ENCODE measurements at places on chromosomes 7 and 10. TPM values are rescaled to one million over a fixed set of nuclear protein-coding genes. Genes with fewer than 3 reads are reported as not detected.

GRCh38 chr7:927031-927671 is 27.3 kb downstream of the ADAP1 start:
- no peak overlapping the region for H3K4me3 ChIP-seq
- H3K36me3 ChIP-seq: no peaks in the 10 kb centered on the region
- peak overlapping the region; percentile 2 for H3K27ac ChIP-seq
- H3K4me1 ChIP-seq: peaks cover 3% of the 10 kb centered on the region
- H3K27me3 ChIP-seq: no peaks in the 10 kb centered on the region
- no peak for DNase-seq

DNA sequence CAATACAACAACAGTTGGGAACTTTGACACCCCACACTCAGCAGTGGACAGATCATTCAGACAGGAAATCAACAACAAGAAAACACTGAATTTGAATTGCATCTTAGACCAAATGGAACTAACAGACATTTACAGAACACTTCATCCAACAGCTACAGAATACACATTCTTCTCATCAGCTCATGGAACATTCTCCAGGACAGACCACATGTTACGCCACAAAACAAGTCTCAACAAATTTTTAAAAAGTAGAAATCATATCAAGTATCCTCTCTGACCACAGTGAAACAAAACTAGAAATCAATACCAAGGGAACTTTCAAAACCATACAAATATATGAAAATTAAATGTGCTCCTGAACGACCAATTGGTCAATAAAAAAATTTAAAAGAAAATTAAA is 212.3 kb downstream of the DNAJC1 start:
- H3K4me3 ChIP-seq: no peak overlapping the region
- DNase-seq: no peak
- no peaks in the 10 kb centered on the region for H3K4me1 ChIP-seq
- H3K27me3 ChIP-seq: no peaks in the 10 kb centered on the region
- no peak overlapping the region for H3K27ac ChIP-seq

EN2 gene
- not detected for total RNA-seq

- H3K4me1 ChIP-seq: peaks cover 6% of the 10 kb centered on the region
- H3K36me3 ChIP-seq: no peaks in the 10 kb centered on the region
Measured at GRCh38 chr10:34222359-34222758, 592.7 kb downstream of the PARD3 start.

DNA sequence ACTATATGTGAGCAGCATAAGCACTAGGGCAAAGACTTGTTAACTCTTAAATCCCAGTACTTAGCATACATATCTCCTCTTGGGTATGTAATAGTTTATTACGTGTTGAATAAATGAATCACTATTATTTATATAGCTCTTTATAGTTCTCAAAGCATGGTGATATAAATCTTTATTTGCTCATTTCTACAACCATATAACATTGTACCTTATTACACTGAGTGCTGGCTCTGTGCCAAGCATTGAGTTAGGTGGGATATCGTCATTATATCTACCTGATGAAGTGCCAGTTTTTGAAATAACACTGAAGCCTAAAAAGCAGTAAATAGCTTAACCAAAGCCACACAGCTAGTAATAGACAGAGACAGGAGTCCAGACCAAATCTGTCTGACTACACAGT is 27.9 kb downstream of the AHR start:
- no peak overlapping the region for H3K27ac ChIP-seq
- no peaks in the 10 kb centered on the region for H3K4me1 ChIP-seq
- no peak overlapping the region for H3K4me3 ChIP-seq
- DNase-seq: no peak

- peak; percentile 77 for DNase-seq
- H3K27ac ChIP-seq: peak overlapping the region; percentile 100
- H3K36me3 ChIP-seq: no peaks in the 10 kb centered on the region
- peaks cover 47% of the 10 kb centered on the region for H3K4me1 ChIP-seq
- H3K27me3 ChIP-seq: no peaks in the 10 kb centered on the region
- peak overlapping the region; percentile 58 for H3K4me3 ChIP-seq
Measured at GRCh38 chr7:112449353-112449752, 907 bp upstream of the IFRD1 start.

GRCh38 chr10:119633538-119634218 is 17.5 kb upstream of the BAG3 start:
- H3K27ac ChIP-seq: no peak overlapping the region
- no peaks in the 10 kb centered on the region for H3K36me3 ChIP-seq
- H3K27me3 ChIP-seq: no peaks in the 10 kb centered on the region
- no peak overlapping the region for H3K4me3 ChIP-seq
- no peak for DNase-seq

SPDYE11 gene
- total RNA-seq: not detected

- no peaks in the 10 kb centered on the region for H3K27me3 ChIP-seq
- no peaks in the 10 kb centered on the region for H3K36me3 ChIP-seq
- no peak for DNase-seq
- H3K4me1 ChIP-seq: no peaks in the 10 kb centered on the region
- no peak overlapping the region for H3K4me3 ChIP-seq
- no peak overlapping the region for H3K27ac ChIP-seq
Measured at GRCh38 chr7:16084875-16085274, 336.5 kb downstream of the CRPPA start.

TLX1 gene
- total RNA-seq: 7.0 TPM

DNA sequence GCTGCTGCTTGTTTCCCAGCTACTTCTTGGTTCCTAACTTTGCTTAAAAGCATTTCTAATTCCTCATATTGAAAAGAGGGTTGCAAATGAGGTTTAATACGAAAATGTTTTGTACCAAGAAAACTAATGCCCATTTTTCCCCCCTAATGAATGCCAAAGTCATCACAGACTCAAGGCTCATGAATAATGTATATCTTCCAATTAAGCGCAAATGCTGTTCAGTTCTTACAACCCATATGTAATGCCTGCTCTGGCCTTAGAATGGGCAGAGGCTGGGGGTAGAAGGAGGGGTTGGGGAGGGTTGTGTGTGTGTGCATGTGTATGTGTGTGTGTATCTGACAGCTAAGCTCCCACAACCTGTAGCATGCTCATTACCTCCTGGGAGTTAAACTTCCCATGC is 901.7 kb downstream of the KCNMA1 start:
- no peak for DNase-seq
- H3K36me3 ChIP-seq: no peaks in the 10 kb centered on the region
- H3K27me3 ChIP-seq: no peaks in the 10 kb centered on the region
- H3K4me1 ChIP-seq: no peaks in the 10 kb centered on the region

REEP3 gene
- 90.4 TPM for total RNA-seq

ANK3 gene
- total RNA-seq: 106 TPM

DNA sequence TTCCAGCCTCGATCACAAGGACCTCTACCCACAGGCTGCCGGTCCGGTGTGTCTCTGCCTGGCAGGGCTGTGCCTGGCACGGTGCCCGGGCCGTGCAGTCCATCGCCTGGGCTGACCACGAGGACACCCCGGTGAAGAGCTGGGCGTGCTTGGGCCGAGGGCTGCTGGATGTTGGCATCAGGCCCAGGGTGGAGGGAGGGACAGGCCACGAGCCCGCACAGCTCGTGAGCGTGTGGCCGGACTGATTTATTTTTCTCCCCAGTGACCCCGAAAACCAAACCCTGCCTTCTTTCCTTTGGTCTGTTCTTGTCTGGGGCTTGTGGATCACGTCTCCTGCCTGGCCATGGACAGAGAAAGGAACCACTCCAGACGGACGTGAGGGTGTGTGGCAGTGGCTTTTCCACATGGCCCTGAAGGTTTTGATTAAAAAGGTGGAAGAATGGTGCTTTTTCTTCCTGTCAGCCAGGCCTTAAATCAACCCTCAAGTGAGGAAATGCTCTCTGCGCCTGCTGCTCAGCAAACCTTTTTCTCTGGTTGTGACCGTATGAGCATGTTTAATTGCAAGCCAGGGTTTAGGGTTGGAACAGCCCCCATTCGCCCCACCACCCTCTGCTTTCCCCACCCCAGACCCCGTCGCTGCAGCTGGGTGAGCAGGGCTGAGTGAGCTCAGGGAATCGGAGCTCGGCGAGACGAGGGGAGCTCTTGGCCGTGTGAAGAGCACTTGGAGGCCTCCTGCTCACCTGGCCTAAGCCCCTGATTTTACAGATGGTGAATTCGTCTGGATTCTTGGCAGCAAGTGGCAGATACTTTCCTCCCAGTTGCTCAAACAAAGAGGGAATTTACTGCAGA is 130.1 kb downstream of the RGS10 start:
- peak; percentile 81 for DNase-seq
- peak overlapping the region; percentile 76 for H3K27ac ChIP-seq
- no peaks in the 10 kb centered on the region for H3K27me3 ChIP-seq
- H3K36me3 ChIP-seq: no peaks in the 10 kb centered on the region
- H3K4me1 ChIP-seq: peaks cover 16% of the 10 kb centered on the region

- no peaks in the 10 kb centered on the region for H3K36me3 ChIP-seq
- H3K4me3 ChIP-seq: peak overlapping the region; percentile 84
- peak overlapping the region; percentile 95 for H3K27ac ChIP-seq
- H3K27me3 ChIP-seq: peaks cover 36% of the 10 kb centered on the region
- peak; percentile 77 for DNase-seq
Measured at GRCh38 chr10:12350167-12350872, 973 bp downstream of the CAMK1D start.

ZNF398 gene
- total RNA-seq: 55.4 TPM

DNA sequence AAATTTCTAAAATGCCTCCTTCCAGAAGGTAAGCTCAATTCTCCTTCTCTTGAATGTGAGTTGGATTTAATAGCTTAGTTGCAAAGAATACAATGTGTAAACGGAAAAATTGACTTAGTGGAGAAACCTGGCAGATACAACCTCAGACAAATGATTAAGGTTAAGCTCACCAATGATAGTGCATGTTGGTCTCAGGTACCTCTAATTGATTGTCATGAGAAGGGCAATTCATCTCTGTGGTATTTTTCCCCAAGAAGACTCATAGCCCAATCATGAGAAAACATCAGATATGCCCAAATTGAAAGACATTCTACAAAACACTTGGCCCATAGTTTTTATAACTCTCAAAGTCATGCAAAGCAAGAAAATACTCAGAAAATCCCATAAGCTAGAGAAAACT is 36.2 kb upstream of the TMEM106B start:
- no peaks in the 10 kb centered on the region for H3K4me1 ChIP-seq
- no peak overlapping the region for H3K27ac ChIP-seq
- no peak overlapping the region for H3K4me3 ChIP-seq
- peaks cover 5% of the 10 kb centered on the region for H3K27me3 ChIP-seq
- no peaks in the 10 kb centered on the region for H3K36me3 ChIP-seq
- no peak for DNase-seq

NPSR1 gene
- total RNA-seq: not detected

CUBN gene
- total RNA-seq: 16.3 TPM

DOCK4 gene
- 18.8 TPM for total RNA-seq

- H3K4me1 ChIP-seq: peaks cover 34% of the 10 kb centered on the region
- H3K27ac ChIP-seq: no peak overlapping the region
- no peaks in the 10 kb centered on the region for H3K36me3 ChIP-seq
- no peaks in the 10 kb centered on the region for H3K27me3 ChIP-seq
- DNase-seq: no peak
Measured at GRCh38 chr10:95835911-95836310, 71.9 kb upstream of the CC2D2B start.

GRCh38 chr10:2679646-2680045 is 387.7 kb upstream of the PFKP start:
- no peaks in the 10 kb centered on the region for H3K36me3 ChIP-seq
- H3K4me3 ChIP-seq: no peak overlapping the region
- H3K27me3 ChIP-seq: no peaks in the 10 kb centered on the region
- H3K4me1 ChIP-seq: no peaks in the 10 kb centered on the region

- no peak overlapping the region for H3K4me3 ChIP-seq
- H3K4me1 ChIP-seq: no peaks in the 10 kb centered on the region
- DNase-seq: no peak
Measured at GRCh38 chr10:119687192-119688032, 36.2 kb downstream of the BAG3 start.

GRCh38 chr10:4943821-4944220 is 19.4 kb upstream of the AKR1C1 start:
- H3K4me1 ChIP-seq: peaks cover 75% of the 10 kb centered on the region
- H3K36me3 ChIP-seq: no peaks in the 10 kb centered on the region
- peak overlapping the region; percentile 85 for H3K27ac ChIP-seq
- H3K4me3 ChIP-seq: no peak overlapping the region

DNA sequence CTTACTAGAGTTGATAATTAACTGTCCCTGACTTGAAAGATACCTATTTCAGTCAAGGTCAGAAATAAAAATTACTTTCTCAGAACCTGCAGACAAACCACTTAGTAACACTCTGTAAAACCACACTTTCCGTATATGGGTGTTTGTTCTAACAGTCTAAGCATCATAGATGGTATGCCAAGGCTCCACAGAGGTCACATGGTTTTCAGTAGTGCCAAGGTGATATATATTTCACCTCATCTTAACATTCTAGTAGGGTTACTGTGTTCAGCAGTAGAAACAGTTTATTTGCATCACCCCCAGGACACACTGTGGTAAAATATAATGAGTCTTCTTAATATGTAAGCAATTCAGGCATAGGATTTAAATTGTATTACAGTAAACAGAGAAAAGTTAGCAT is 61.5 kb downstream of the KCND2 start:
- no peak overlapping the region for H3K4me3 ChIP-seq
- DNase-seq: no peak
- no peaks in the 10 kb centered on the region for H3K27me3 ChIP-seq
- no peaks in the 10 kb centered on the region for H3K4me1 ChIP-seq
- no peak overlapping the region for H3K27ac ChIP-seq

LCOR gene
- total RNA-seq: 32.3 TPM

PCGF6 gene
- total RNA-seq: 13.2 TPM

DNA sequence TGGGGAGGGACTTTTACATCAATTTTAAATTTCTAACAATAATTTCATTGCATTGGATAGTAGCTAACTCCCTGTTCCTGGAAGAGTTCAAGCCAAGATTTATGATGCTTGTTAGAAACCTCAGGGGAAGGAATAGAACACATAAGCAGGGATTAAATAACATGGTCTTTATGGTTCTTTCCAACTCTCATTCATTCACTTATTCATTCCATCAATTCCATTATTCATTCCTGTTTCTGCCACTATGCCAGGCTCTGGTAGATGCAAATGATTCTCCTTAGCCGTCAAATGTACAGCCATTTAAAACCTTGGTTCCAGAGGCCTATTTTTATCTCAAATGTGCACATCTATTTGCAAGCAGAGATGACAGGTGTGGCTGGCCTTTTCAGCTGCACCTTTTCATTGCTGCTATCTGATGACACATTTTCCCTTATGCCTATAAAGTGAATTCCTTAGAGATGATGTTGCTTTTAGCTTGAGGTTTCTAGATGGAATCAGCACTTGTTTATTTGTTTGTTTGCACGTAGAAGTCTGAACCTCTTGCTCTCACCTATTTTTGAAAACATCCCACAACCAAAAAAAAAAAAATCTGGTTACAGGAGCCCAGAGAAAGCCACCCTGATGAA is 205.7 kb upstream of the IGFBP3 start:
- H3K27me3 ChIP-seq: no peaks in the 10 kb centered on the region
- H3K4me1 ChIP-seq: no peaks in the 10 kb centered on the region
- H3K27ac ChIP-seq: no peak overlapping the region
- H3K36me3 ChIP-seq: no peaks in the 10 kb centered on the region
- H3K4me3 ChIP-seq: no peak overlapping the region
- no peak for DNase-seq

DNA sequence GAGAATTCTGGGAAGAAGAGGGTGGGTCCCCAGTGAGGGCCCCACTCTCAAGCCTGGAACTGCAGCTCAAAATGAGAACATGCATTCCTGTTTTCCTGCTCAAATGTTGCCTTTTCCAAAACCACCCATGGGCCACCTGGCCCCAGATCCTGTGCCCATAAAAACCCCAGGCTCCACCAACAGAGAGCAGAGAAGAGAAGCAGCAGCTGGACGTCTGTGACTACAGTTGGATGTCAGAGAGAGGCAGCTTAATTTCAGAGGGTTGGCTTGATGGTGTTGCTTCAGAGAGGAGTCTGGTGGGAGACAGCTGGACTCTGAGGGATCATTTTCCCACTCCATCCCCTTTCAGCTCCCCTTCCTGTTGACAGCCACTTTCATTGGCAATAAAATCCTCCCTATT is 256.4 kb downstream of the FZD1 start:
- no peak for DNase-seq
- no peak overlapping the region for H3K27ac ChIP-seq
- H3K36me3 ChIP-seq: no peaks in the 10 kb centered on the region
- no peaks in the 10 kb centered on the region for H3K27me3 ChIP-seq

MYL10 gene
- not detected for total RNA-seq

RNF133 gene
- total RNA-seq: 2.3 TPM
